ENCODE measurements at places on chromosomes 2 and 18.

- DNase-seq: no peak
Measured at GRCh38 chr18:22300665-22301636, 116.8 kb downstream of the CTAGE1 start.

DNA sequence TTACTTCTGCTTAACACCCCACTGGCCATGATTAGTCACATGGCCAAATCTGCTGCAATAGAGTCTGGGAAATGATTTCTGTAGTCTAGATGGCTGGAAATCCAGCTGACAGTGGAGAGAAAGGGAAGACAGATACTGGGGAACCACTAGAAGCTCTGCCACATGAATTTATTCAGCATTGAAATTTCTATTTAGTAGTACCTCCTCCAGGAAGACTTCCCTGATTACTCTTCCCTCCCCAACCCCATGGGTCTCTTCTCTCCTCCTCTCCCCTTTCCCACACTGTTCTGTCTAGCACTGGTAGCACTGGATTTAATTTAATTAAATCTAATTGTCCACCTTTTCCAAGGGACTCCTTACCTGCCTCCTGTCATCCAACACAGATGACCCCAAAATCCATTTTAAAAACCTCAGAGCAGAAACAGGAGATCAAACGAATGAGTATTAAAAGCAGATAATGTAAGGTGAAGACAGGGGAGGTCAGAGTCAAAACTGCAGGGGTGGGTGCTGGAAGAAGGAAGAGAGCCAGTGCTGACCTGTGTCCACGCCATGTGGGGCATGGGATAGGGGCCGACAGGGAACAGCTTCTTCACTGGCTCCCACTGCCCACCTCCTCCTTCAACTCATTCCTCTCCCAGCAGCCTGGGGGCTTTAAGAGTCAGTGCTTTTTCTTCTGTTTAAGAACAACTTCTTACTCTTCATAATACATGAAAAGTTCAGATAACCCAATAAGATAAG is 169.2 kb upstream of the HS6ST1 start:
- DNase-seq: no peak

- no peak for DNase-seq
Measured at GRCh38 chr2:69462780-69463179, 25.5 kb upstream of the NFU1 start.

DNA sequence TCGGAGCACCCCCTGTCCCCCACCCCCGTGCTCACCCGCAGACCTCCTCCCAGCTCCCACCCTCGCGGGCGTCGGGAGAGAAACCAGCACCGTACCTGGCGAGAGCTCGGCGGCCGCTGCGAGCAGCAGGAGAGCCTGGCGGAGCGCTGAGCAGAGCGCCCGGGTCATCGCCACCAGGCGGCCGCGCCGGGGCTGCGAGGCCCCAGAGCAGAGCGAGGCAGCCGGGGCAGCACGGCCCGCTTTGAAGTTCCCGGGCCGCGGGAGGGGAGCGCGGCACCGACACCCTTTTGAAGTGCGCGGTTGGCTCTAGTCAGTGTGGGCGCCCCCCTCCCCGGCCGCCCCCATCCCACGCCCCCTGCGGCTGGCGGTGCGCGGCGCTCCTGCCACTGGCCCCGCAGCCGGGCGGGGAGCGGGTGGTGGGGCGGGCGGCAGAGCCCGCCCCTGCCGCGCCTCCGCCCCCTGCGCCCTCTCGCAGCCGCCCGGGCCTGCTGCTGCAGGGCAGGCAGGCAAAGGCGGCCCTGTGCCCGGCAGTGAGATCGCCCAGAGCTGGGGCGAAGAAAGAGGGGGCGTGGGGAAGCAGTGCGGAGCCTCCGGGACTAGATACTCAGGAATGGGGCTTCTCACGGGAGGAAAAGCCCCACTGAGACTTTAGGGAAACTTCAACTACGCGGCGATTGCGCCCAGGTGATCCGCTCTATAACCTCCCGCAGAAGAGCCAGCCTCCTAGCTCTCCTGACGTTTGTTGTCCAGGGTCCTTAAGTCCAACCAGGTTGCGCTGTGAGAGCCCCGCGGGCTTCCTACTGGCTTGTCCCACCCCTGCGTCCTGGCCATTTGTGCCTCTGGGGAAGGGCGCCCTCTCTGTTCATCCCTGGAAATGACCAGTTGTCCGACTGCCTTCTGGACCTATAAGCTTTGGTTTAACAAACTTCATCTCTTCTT is at the start of gene ACVR1C:
ACVR1C (minus strand) TSS at position 388 of the 939 bp plus-strand sequence; CDS start at position 168, 220 bp downstream.
- DNase-seq: peak; percentile 45

DNA sequence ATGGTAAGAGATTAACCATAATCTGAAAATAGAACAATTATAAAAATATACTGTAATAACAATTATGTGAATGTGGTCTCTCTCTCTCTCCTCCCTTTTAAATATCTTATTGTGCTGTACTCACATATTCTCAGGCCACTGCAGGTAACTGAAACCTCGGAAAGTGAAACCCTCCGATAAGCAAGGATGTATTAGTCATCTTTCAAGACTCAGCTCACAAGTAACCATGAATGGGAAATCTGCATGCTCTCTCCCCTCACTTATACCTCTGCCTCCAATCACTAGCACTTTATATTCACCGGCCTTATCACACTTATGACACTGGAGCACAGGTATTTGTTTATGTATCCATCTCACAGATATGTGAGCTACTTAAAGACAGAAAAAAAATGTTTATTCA is 139.7 kb downstream of the LRP2 start:
- no peak for DNase-seq

DNA sequence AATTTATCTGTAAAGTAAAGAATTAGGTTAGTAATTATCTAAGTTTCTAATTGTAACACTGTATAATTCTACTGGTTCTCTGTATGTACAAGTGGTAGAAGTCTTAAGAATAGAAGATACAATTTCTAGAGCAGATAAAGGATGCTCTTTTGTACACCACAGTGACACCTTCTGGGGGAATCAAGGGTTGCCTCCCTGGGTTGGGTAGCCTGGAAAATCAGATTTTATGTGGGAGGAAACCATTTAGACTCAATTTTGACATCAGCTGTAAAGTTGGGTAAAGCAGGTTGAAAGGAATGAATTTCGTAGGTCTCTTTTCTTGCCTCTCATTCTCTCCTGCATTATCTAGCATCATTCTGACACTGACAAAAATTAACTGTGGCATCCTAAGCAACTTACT is 354.8 kb downstream of the DCC start:
- no peak for DNase-seq
